ENCODE measurements at places on chromosomes 4 and X.

GRCh38 chr4:162510937-162511336, 347.1 kb upstream of the FSTL5 start:
- no peak for DNase-seq

DNA sequence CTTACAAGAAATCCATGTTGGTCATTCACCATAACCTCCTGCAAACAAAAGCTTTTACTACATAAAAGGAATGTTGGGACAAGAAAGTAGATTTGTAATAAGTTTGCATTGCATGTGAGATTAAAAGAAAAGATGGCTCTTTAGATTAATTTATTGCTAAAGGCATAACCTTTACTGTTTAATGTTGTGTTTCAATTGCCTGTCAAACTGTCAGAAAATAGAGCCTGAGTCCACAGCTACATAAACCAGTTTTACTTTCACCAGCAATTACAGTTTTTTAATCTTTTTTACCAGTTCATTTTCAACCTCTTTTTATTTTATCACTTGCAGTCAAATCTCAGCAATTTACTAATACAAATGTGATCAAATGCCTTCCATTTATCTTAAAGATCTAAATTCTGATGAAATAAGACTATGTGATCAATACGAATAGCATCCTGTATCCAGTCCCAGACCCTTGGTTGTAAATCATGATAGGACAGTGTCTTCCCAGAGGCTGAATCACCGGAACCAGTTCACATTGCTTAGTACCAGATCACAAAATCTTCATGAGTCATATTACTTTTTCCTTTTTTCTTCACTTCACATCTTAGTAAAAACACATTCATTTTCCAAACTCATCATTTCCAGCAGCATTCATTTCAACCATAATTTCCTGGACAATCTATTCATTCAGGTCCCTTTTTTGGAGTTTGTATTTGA, 95.4 kb upstream of the FRG1 start:
- DNase-seq = peak; percentile 92

DNA sequence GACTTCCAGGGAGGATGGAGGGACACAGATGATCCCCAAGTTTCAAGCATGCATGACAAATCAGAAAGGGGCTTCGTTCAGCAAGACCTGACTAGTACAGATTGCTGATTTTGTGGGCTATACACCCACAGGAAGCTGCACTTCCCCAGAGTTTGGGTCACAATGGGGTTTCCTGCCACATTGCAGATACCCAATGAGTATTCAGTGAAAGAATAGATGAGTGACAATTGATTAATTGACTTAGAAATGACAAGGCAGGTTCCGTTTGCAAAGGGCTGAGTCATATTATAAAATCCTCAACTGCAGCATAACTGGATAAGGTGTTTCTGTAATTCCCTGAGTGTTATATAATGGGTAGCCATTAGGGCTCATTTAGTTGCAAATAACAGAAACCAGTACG, 146.6 kb upstream of the TBL1X start:
- no peak for DNase-seq

DNA sequence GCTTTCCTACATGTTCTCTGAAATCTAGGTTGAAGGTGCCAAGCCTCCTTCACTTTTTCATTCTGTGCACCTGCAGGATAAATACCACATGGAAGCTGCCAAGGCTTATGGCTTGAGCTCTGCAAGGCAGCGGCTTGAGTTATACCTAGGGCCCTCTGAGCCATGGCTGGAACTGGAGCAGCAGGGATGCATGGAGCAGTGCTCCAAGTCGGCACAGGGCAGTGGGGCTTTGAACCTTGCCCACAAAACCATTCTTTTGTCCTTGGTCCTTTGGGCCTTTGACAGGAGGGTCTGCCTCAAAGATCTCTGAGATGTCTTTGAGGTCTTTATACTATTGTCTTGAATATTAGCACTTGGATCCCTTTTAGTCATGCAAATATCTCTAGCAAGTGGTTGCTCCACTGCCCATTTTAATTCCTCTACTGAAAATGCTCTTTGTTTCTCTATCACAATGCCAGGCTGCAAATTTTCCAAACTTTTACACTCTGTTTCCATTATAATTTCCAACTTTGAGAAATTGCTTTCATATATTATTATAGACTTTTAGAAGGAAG, 536.2 kb upstream of the KLHL4 start:
- no peak for DNase-seq

DNA sequence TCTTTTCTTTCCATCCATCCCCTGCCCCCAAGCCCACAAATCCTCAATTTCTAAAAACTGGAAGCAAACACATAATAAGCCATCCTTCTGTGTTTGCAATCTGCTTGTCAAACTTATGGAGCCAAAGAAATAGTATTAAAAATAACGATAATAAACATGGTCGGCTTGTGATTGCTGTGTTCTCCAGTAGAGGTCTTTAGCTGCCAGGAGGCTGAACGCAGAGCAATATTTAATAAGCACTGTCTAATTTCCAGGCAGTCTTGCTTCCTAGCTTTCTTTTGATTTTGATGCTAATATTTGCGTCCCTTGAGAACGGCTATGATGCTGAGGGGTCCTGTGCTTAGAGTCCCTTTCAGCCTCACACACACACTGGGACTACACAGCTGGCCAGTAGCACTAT, 3.2 kb upstream of the HELT start:
- no peak for DNase-seq

- peak; percentile 72 for DNase-seq
Observed at GRCh38 chr4:140884431-140885058, 128.4 kb upstream of the TBC1D9 start.

DNA sequence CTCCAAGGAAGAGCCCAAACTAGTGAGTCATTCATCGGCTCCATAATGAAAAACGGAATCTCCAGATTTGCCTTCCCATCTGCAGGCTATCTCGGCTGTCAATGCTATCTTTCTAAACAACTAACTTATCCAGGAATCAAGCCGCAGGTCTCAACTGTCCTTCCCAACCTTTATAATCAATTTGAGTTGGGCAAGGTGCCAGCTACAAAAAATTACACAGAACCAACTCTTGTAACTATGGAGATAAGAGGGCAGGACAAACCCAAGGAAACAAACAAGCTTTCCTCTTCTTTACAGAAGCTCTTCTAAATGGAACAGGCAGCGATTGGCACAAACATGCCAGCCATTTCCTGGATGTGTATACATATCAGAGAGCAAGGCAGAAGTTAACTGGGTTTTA, 61.2 kb upstream of the RAI2 start:
- no peak for DNase-seq

DNA sequence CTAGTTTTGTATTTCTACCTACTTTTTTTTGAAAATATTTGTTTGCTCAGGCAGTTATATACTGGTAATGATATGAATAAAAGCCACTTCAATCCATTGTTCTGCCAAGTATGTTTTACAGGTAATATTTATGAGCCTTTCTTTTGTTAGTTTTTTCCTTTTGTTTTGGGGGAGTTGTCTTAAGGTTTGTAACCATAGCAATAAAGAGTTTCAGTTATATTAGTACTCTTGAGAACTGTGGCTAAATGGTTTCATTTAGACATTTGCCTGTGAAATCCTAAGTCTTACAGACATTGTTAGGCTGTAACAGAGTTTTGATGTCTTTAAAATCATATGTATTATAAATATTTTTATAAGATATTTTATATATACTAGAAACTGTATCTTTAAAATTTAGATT, 150.1 kb downstream of the DIPK2B start:
- DNase-seq = no peak

GRCh38 chr4:1208266-1208961, 36.0 kb upstream of the SPON2 start:
- DNase-seq = no peak

DNA sequence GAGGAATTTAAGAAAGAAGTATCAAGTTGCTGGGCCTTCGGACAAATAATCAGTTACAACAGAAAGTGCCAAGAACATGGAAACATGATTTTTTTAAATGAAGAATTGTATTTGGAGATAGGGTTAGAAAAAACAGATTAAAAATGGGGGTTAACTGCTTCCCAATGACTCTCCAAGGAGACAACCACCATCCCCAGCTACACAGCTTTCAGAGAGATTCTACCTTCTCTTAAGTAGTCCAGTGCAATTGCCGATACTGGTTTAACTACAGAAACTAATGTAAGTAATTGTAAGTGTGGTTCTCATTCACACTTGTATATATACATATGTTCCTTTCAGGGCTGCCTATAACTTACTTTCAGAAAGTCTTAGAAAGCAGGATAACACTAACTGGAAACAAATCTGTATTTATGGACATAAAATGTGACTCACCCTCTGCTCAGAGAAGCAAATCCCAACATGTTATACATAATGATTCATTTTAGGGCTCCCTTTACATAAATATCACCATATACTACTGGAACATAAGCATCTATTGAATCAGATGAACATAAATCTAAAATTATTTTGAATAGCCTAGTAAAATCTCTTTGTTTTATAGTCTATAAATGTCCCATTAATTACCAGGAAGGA, 248.9 kb upstream of the UGT8 start:
- DNase-seq = peak; percentile 78

DNA sequence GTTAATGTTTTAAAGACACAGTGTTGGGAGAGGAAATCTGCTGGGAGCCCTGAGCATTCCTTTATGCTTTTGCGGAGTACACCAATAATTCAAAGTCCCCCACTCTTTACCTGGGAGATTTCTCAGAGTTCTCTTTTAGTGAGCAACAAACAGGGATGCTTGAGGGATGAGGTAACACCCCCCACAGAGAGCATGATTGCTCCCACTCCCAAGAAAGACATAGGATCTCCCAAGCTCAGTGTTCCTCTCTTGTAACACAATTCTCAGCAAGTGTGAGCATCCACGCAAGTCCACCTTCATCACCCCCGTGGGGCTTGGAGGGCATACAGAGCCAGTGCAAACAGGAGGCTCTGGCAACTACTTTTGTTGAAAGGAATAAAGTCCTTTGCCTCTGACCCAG, 36.1 kb downstream of the GSPT2 start:
- no peak for DNase-seq

DNA sequence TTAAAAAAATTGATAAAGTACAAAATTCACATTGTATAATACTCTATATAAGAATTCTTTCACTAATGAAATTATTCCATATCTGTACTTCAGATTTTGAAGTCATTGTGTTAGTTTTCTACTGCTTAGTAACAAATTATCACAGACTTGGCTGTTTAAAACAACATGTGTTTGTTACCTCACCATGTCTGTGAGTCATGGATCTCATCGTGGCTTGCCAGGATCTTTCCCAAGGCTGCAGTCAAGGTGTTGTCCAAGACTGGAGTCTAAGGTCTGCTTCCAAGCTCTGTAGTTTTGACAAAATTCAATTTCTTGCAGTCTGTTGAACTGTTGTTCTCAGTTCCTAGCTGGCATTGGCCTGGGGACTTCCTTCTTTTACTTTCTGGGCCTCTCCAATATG, 1286.9 kb downstream of the ADGRL3 start:
- DNase-seq = no peak

- no peak for DNase-seq
Observed at GRCh38 chr4:152979731-152980330, 43.7 kb downstream of the FHDC1 start.

- no peak for DNase-seq
Observed at GRCh38 chr4:143281507-143282190, 55.0 kb upstream of the GAB1 start.

GRCh38 chrX:72366701-72367454, 61.2 kb upstream of the CITED1 start:
- DNase-seq = no peak

- peak; percentile 63 for DNase-seq
Observed at GRCh38 chrX:397575-397974, 10.9 kb upstream of the PPP2R3B start.

DNA sequence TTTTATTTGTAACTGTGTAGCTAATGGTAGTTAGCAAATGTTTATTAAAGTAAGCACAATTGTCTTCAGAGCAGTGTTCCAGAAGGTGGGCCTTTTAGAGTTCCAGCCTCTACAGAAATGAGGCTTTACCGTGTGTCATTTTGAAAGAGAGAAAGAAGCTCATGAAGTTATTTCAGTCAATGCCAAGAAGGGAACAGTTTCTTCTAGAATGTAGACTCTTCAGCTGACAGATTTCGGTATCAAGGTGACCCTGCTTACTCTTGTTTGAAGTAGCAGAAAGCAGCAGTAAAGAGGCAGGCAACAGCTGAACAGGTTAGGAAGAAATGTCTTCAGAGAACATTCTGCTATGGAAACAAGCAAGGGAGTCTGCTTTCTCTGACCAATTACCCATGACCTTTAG, 93.6 kb downstream of the TASL start:
- DNase-seq = no peak

DNA sequence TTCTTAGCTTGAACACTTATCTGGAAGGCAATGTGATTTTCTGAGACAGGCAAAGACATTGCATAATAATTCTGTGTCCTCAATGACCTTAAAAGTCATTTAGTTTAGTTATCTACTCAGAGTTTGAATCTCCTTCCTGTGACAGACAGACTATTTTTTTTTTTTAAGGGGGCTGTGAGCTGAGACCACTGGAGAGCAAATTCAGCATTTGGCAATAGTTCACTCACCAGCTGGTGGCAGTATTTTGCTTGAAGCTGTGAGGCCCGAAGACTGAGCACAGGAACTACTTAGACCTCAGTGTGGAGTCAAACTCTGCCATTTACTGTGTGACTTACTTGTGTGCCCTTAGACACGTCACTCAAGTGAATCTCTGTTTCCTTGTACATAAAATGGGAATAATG, 22.9 kb upstream of the CPE start:
- peak; percentile 39 for DNase-seq

DNA sequence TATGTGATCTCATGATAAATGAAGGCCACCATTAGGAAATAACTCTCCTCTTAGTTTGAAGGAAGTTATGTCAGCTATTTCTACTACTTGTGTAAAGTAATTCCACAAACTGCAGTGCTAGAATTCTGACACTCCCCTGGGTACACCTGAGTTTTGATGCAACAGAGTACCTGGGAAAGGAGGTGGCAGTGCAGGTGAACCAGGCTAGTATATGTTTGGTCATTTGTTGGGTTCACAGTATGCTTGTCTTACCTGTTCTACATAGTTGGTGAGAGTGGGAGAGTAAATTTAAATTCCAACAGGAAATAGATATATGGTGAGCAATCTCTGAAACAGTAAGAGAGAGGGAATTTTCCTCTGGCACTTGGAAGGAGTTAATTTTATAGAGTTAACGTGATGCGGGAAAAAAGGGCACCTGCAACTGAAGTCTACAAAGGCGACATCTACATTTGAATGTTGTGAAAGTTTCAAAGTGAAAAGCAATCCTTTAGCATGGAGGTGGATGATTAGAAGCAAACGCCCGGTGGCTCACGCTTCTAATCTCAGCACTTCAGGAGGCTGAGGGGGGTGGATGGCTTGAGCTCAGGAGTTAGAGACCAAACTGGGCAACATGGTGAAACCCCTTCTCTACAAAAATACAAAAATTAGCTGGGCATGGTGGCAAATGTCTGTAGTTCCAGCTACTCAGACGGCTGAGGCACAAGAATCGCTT, 8.3 kb upstream of the SLC10A6 start:
- DNase-seq = no peak

DNA sequence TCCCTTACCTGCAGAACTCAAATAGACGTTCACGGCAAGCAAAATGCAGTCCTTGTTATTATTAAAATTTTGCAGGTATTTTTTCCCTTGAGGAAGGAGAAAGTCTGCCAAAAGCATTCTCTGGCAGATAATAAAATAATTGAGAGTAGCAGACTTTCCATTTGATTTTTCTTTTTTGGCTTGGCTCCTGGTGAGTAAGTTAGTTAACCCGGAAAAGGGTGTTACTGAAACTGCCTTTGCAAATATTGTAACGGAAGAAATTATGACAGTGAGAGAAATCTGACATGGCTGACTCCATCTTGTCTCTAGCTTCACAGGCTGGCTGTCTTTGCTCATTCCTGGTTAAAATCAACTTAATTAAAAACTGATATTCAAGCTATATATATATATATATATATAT, 100.5 kb downstream of the GPR143 start:
- DNase-seq = no peak

Measured in fibroblast of skin of abdomen (primary cell).